ENCODE measurements at places on chromosomes 2 and 18. TPM values are rescaled to one million over a fixed set of nuclear protein-coding genes. Genes with fewer than 3 reads are reported as not detected.

- H3K27me3 ChIP-seq = no peaks in the 10 kb centered on the region
- no peaks in the 10 kb centered on the region for H3K36me3 ChIP-seq
- peak overlapping the region; percentile 50 for H3K27ac ChIP-seq
Measured at GRCh38 chr2:48508461-48509124, 21.4 kb upstream of the STON1 start.

DNA sequence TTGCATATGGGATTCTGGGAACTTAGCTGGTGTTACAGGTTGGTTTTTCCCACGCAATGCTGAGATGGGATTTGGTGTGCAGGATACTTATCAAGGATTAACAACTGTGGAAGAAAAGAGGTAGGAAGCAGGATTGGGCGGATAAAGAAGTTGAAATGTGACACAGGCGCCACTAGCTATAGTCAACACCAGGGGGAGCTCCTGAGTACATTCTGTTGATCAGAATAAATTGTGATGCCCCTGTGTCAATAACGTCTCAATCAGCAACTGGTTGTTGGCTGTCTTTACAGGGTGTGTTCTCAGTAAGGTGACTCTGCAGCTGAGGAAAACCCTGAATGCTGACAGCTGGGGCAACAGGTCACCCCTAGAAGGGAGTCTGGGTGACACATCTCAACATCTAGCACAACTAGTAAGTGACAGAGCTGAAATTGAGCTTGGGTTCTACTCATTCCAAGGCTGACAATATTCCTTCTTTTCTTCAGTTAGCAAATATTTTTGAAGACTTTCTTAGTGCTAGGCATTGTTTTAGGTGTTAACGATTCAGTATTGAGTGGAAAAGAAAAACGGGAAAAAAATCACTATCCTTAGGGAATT is 143.0 kb downstream of the ARL6IP6 start:
- no peak overlapping the region for H3K27ac ChIP-seq
- H3K4me3 ChIP-seq = no peak overlapping the region
- no peaks in the 10 kb centered on the region for H3K4me1 ChIP-seq
- no peaks in the 10 kb centered on the region for H3K36me3 ChIP-seq
- DNase-seq = no peak

DNA sequence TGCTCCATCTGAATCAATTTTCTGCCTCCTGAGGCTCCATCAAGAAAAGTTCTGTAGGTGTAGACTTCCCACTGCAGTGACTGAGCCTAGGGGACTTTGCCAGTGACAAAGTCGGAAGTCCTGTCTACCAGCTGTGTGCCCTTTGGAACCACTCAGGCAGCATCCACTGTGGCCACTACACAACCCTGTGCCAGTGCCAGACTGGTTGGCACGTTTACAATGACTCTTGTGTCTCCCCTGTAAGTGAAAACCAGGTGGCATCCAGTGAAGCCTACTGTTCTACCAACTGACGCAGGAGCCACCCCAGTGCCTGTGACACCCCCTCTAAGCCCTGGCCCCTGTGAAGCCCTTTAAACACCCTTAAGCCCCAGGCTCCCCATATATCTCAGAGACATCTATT is 132.1 kb upstream of the SERPINE2 start:
- H3K4me3 ChIP-seq = no peak overlapping the region
- no peaks in the 10 kb centered on the region for H3K27me3 ChIP-seq
- H3K27ac ChIP-seq = no peak overlapping the region
- no peaks in the 10 kb centered on the region for H3K4me1 ChIP-seq
- no peak for DNase-seq
- H3K36me3 ChIP-seq = no peaks in the 10 kb centered on the region

The SERPINB3 gene
- total RNA-seq = not detected

The ALPI gene
- total RNA-seq = not detected

The SERPINB5 gene
- not detected for total RNA-seq

The THSD7B gene
- total RNA-seq = 0.57 TPM

DNA sequence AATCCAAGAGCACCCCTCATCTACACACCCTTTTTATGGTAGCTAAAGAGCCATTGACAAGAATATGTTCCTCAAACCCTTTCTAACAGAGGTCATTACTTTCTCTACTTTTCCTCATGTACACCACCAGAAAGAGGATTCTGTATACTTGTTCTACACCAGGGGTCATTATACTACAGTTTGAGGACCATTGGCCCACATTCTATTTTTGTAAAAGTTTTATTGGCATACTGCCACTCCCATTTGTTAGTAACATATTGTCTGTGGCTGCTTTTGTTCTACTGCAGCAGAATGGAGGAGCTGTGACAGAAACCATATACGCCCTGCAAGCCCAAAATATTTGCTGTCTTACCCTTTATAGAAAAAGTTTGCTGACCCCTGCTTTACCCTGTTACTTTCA is 14.3 kb downstream of the HTR2B start:
- H3K36me3 ChIP-seq = no peaks in the 10 kb centered on the region
- H3K27ac ChIP-seq = no peak overlapping the region
- H3K4me3 ChIP-seq = no peak overlapping the region
- H3K27me3 ChIP-seq = no peaks in the 10 kb centered on the region
- H3K4me1 ChIP-seq = no peaks in the 10 kb centered on the region
- DNase-seq = no peak

- no peak overlapping the region for H3K27ac ChIP-seq
- H3K27me3 ChIP-seq = no peaks in the 10 kb centered on the region
- H3K4me3 ChIP-seq = no peak overlapping the region
Measured at GRCh38 chr2:61443342-61444041, 27.4 kb downstream of the USP34 start.

DNA sequence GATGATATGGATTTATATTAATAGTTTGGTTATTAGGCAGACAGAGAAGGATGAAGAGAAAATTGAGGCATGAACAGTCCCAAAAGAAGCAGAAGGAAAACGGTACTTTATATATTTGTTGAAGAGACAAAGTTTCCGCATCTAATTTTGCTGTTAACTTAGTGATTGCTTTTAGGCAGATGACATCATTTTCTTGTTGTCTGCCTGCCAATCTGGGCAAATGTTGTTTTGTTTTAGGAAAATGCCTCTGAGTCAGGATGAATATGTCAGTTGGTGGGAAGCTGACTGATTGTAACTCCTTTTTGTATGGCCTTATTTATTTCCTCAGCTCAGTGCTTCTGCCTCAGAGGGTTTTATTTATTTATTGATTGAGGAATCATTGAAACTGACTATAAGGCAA is 52.5 kb upstream of the CAVIN2 start:
- no peak overlapping the region for H3K27ac ChIP-seq
- no peaks in the 10 kb centered on the region for H3K36me3 ChIP-seq
- H3K4me1 ChIP-seq = no peaks in the 10 kb centered on the region
- H3K27me3 ChIP-seq = no peaks in the 10 kb centered on the region

DNA sequence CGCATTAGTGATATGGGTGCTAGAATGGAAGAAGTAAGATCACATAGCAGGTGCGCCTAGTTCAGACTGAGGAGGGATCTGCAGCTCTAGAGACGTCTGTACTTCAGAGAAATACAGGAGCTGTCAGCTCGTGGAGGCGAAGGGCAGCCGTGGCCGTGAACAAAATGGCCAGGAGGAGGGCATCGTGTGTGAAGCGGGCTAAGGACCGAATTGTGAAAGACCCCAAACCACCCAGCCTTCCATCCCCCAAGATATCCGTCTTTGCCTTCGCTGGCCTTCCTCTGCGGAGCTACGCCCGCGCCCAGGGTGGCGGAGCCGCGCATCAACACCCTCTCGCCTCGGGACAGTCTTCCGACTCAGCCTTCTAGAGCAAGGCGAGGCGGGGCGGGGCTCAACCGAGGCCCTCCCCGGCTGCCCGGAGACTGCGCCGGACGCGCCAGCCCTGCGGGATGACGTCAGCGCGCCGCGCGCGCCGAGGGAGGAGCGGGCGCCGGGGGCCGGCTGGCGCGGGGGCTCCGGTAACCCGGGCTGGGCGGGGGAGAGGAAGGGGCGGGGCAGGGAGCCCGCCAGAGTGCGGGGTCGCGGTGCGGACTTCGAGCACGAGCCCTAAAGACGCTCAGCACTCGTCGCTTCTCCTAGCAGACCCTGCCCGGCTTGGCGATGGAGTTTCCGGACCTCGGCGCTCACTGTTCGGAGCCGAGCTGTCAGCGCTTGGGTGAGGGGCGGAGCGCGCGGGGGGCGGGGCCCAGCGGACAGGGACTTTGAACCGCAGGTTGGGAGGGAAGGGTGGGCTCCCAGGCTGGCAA is at the start of gene ZFAND2B:
TSS of gene ZFAND2B (plus strand) at position 455 of the 806 bp plus-strand sequence. CDS start at position 661, 206 bp downstream.
- H3K27ac ChIP-seq = peak within 1 kb of the TSS; percentile 99
- H3K27me3 ChIP-seq = no peaks in the 10 kb centered on the region
- H3K4me3 ChIP-seq = peak within 1 kb of the TSS; percentile 75
- H3K36me3 ChIP-seq = no peaks in the 10 kb centered on the region
- peak; percentile 97 for DNase-seq

DNA sequence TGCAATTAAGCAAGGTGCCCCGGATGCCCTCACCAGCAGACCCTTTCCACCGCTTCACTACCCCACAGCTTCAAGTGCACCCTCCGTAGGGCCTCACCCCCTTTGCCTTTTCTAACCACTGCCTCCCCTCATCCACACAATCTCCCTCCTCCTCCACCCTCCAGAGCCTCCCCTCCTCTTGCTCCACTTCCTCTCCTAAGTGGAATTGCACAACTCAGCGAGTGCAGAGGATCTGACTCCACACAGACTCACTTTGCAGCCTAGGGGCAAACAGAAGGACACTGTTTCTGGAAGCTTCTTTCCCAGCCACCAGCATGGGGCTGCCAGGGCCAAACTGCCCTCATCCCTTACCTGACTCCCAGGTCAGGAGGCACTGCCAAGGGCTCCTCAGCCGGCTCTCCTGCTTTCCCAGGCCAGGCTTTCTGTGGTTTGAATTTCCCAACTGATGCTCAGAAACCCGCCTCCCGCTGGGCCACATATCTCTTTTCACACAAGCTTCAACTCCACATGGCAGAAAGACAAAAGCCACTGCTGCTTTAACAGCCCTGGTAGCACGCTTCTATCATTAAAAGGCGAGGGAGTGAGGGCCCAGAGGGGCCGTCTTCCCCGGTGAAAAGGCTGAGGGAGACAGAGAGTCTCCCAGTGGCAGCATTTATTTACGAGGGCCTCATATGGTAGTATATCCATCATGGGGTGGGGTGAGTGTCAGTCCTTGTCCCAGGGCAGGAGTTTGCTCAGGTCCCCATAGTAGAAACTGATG is 74.7 kb upstream of the MGAT4A start:
- no peak for DNase-seq
- no peaks in the 10 kb centered on the region for H3K27me3 ChIP-seq

DNA sequence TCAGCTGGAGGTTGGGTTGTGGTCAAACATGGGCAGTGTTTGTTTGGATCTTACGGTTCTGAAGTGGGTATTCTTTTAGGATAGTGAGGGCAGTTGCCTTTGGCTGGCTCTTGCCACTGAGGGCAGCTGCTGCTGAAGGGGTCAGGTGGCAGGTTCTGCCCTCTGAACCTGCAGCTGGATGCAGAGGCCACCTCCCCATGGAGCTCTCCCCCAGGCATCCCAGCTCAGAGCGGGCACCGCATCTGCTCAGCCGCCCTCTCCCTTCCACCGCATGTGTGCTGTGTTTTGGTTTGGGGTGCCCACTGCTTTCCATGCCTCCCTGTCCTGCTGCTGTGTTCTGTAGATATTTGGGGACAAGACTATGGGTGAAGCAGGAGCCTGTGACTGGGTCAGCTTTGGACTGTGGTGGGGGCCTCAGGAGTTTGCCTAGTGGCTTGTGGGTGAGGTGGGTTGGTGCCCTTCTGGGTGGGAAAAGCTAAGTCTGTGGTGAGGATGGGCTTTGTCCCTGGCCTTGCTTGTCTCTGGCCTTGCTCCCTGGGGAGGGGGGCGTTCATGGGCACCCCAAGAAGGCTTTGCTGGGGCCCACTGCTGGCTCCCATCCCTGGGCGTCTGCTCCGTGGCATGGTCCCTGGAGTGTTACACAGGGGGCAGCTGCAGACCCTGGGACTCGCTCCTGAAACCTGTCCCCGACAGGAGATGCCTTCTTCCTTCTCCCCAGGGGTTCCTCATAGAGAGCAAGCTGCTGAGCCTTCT is 28.5 kb downstream of the OTOF start:
- no peaks in the 10 kb centered on the region for H3K36me3 ChIP-seq
- H3K4me3 ChIP-seq = no peak overlapping the region
- no peak overlapping the region for H3K27ac ChIP-seq
- no peaks in the 10 kb centered on the region for H3K27me3 ChIP-seq
- DNase-seq = no peak

The HK2 gene
- 11.8 TPM for total RNA-seq

DNA sequence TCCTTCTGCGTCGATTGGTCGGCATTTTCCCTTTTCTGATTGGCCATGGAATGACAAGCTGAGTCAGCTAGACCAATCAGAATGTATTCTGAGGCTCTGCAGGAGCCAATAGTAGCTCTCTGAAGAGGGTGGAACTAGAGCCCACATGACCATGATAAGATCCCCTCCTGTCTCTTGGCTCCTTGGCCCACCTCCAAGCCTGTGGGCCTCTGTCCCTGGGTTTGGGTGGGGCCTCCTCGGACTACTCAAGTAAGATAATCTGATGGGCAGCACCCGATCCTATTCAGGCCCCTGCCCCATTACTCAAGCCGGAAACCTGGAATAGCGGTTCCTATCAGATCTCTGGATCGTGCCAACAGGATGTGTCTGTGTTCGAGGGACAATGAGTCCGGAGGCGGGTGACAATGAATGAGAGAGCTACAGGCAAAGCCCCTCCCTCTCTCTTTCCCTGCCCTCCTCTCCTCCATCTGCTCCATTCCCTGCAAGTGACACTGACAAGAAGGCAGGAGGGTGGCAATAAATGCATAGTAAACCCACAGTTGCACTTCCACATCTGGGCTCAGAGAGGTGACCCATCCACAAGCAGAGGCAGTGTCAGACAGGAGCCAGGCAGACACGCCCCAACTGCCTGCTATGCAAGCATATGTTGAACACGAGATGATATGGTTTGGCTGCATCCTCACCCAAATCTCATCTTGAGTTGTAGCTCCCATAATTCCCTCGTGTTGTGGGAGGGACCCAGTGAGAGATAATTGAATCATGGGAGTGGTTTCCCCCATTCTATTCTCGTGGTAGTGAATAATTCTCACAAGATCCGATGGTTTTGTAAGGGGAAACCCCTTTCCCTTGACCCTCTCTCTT is 114.7 kb downstream of the TNS1 start:
- H3K36me3 ChIP-seq = no peaks in the 10 kb centered on the region
- DNase-seq = no peak

DNA sequence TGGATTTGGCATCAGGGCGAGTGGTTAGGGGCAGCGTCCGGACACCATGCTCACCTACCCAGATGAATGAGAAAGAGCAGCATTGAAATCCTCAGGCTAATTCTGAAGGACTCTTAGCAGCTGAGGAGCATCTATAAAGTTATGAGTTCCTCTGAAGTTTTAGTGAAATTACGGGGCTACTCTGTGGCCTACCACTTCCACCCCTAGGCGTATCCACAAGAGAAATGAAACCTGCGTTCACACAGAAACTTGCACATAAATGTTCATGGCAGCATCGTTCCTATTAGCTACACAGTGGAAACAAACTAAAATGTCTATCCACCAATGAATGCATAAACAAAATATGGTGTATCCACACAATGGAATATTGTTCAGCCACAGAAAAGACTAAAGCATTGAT is 98.0 kb downstream of the GBX2 start:
- no peaks in the 10 kb centered on the region for H3K27me3 ChIP-seq
- H3K4me3 ChIP-seq = no peak overlapping the region
- no peaks in the 10 kb centered on the region for H3K4me1 ChIP-seq
- no peak for DNase-seq
- H3K36me3 ChIP-seq = no peaks in the 10 kb centered on the region

The GDF7 gene
- 0.48 TPM for total RNA-seq
